Smooth muscle cell of the coronary artery (primary cell): ENCODE measurements at places on chromosomes 12 and 14. TPM values are rescaled to one million over a fixed set of nuclear protein-coding genes. Genes with fewer than 3 reads are reported as not detected.

The RACGAP1 gene
- 23.1 and 23.2 TPM in 2 replicates for total RNA-seq

The KLHL42 gene
- total RNA-seq, result 17.9 and 31.8 TPM in 2 replicates

The CPNE6 gene
- total RNA-seq, result not detected in 2 replicates

The GPX2 gene
- total RNA-seq, result not detected in 2 replicates

The CD69 gene
- under 0.01 TPM in 1 of 2 replicates, not detected in the other for total RNA-seq

The SETD1B gene
- total RNA-seq, result 1.5 and 1.6 TPM in 2 replicates

The CLEC2D gene
- total RNA-seq, result 0.60 and 2.5 TPM in 2 replicates

The FAM186B gene
- 0.12 and 0.23 TPM in 2 replicates for total RNA-seq

The DCN gene
- 204 and 961 TPM in 2 replicates for total RNA-seq

The TDRD9 gene
- 0.30 and 4.1 TPM in 2 replicates for total RNA-seq

The PLEKHG7 gene
- not detected in 2 replicates for total RNA-seq

The KLRC4 gene
- total RNA-seq, result not detected in 2 replicates

The TNS2 gene
- 19.6 and 37.2 TPM in 2 replicates for total RNA-seq

The SERPINA5 gene
- total RNA-seq, result 0.12 and 2.3 TPM in 2 replicates

The GPRC5D gene
- 0.12 TPM in 1 of 2 replicates, not detected in the other for total RNA-seq

The PMCH gene
- total RNA-seq, result 0.38 TPM in 1 of 2 replicates, not detected in the other

The COCH gene
- 0.12 and 0.15 TPM in 2 replicates for total RNA-seq

The PTHLH gene
- 0.83 and 2.0 TPM in 2 replicates for total RNA-seq

The LGMN gene
- total RNA-seq, result 65.4 and 110 TPM in 2 replicates

The ESR2 gene
- total RNA-seq, result 0.12 TPM in 1 of 2 replicates, not detected in the other

The HSPB8 gene
- 10.6 and 13.5 TPM in 2 replicates for total RNA-seq
